IMR-90 (cell line): ENCODE measurements at places on chromosomes 4 and X. TPM values are rescaled to one million over a fixed set of nuclear protein-coding genes. Genes with fewer than 3 reads are reported as not detected.

- DNase-seq, result peak; percentile 24
Measured at GRCh38 chr4:118033148-118034052, 886 bp upstream of the NDST3 start.

DNA sequence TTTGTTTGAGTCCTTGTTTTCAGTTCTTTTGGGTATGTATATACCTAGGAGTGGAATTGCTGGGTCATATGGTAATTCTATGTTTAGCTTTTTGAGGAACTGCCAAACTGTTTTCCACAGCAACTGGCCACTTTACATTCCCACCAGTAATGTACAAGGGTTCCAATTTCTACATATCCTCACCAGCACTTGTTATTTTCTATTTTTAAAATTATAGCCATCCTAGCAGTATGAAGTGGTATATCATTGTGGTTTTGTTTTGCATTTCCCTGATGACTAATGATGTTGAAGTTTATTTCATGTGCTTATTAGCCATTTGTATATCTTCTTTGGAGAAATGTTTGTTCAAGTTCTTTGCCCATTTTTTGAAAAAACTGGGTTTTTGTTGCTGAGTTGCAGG is 39.6 kb downstream of the TMEM164 start:
- DNase-seq, result peak; percentile 42

The GAGE13 gene
- not detected in 2 replicates for total RNA-seq

The WDR17 gene
- 0.54 and 0.83 TPM in 2 replicates for total RNA-seq

The MRPL1 gene
- total RNA-seq, result 13.4 and 33.6 TPM in 2 replicates

GRCh38 chrX:68045008-68045577 is 388.2 kb downstream of the OPHN1 start:
- peak; percentile 40 for DNase-seq

The CTSO gene
- total RNA-seq, result 2.9 and 3.6 TPM in 2 replicates

The TEC gene
- 0.54 and 1.1 TPM in 2 replicates for total RNA-seq

DNA sequence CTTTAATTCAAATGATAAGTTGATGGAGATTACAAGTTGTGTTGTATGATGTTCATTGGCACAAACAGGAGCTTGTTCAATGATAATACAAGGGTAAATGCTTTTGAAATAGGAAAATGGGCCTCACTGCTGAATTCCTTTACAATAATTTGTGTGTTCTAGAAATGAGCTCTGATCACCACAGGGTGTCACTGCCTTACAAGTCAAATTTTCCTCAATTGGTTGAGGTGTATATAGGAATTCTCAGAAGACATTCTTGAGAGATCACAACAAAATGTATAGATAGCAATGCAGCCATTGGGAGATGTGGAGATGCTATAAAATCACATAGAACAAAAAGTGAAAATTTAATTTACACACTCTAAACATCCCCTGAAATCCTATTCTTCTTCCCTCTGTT is 49.6 kb downstream of the KLF8 start:
- peak; percentile 16 for DNase-seq
